ENCODE measurements at places on chromosomes 1 and 21.

- DNase-seq, result no peak
These were observed 32.6 kb downstream of the FOXO6 start for GRCh38 chr1:41393716-41394368.

DNA sequence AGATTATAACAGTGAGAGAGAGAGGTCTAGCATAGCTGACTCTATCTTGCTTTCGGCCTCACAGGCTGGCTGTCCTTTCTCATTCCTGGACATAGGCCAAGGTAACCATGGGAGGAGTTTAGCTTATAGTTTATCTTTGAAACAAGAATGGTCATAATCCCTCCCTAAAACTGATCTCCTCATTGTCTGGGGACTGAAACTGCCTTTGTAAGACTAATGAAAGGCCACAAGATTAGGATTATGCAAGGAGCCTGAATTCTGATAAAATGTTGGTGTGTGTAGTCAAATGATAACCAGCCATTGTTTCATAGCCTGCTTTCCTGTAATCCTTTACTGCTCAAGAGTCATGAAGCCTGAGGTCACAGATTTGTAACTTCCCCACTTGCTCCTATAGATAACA is 131.9 kb upstream of the LYPLAL1 start:
- no peak for DNase-seq

DNA sequence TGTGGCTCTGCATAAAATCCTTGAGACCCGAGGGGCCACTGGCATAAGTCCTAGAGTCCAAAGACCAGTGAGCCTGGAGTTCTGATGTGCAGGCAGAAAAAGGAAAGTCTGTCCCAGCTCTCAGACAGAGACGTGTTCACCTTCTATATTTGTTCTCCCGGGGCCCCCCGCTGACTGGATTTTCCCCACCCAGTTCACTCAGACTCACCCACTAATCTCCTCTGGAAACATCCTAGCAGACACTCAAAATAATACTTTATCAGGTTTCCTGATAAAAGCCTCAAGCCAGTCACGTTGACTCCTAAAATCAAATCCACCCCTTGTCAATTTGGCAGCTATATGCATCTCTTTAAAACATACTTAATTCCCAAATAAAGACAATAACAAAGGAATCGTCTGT is 1084.2 kb upstream of the NCAM2 start:
- DNase-seq, result no peak

- no peak for DNase-seq
These were observed 294.5 kb downstream of the RRAGC start for GRCh38 chr1:38565020-38565491.

DNA sequence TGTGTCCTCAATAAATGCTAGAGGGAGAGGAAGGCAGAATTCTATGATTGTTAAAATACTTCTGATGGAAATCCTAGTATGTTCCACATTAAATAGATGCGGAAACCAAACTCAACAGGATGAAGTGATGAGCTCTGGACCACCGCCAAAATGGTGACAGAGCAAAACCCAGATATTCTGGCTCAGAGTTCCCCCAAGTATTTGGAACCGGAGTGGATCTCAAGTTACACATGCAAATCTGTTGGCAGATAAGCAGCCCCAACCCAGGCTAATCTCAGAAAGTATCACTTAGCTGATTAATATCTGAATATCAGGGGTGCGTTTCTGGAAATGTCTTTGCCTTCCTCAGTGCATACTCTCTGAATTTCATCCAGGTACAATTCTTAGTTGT is 17.4 kb upstream of the GRHL3 start:
- no peak for DNase-seq

DNA sequence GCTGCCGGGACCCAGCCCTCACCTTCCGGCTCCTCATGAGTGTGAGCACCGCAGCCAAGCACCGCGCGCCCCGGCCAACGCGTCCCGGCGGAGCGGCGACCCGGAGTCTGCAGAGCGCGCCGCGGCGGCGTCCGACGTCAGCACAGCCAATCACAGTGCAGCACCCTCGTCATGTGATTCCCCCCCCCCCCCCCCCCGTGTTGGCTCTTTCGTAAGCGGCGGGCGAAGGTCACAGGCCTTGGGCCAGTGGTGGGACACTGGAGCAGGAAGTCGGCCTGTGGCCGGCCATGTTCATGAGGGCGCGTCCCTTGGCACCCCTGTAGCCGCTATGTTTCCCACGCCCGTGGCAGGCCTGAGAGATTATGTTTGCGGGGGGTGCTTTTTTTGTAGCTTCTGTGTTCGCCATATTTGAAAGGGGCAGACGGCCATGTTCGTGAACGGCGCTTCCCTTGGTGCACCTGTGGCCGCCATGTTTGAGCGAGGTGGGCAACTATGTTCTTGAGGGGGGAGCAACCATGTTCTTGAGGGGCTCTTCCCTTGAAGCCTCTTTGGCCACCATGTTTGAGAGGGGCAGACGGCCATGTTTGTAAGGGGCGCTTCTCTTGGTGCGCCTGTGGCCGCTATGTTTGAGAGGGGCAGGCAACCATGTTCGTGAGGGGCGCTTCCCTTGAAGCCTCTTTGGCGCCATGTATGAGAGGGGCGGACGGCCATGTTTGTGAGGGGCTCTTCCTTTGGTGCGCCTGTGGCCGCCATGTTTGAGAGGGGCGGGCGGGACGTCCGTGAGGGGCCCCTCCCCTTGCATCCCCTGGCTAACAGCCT is at the start of gene C1orf174:
Gene C1orf174, minus strand, starts transcription at position 123 of the 819 bp plus-strand sequence. Its CDS starts 86 bp downstream, at position 37.
- peak; percentile 77 for DNase-seq

- no peak for DNase-seq
These were observed 13.5 kb downstream of the SLC2A1 start for GRCh38 chr1:42945164-42945563.

GRCh38 chr1:172457479-172458130 is 13.7 kb upstream of the PIGC start:
- DNase-seq, result no peak

GRCh38 chr1:30515755-30516484 is 207.5 kb downstream of the MATN1 start:
- no peak for DNase-seq

DNA sequence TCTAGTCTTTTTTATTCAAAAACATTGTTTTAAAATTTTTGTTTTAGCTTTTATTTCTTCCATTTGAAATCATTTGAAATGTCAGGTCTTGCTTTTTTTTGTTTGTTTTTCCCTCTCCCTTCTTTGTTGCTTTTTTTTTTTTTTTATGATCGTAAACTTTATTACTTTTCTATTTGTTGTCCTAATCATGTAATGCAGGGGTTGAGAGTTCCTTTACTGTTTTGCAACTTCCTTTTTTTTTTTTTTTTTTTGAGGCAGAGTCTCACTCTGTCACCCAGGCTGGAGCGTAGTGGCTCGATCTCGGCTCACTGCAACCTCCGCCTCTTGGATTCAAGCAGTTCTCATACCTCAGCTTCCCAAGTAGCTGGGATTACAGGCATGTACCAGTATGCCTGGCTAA is 24.8 kb downstream of the IVNS1ABP start:
- DNase-seq, result no peak

DNA sequence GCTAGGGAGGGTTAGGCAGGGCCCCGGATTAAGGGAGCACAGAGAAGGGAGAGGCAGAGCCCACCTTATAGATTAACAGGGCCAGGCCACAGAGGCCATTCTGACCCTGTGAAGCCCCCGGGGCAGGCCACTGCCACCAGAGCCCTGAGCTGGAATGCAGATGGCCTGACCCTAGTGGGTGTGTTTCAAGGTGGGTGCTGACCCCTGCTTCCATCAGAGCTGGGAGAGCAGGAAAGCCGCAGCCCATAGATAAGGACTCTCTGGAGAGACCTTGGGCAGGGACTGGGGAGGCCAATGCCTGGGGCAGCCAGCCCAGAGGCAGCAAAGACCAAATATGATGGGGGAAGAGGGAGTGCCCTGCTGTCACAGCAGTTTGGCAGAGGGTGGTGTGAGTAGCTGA is 35.9 kb downstream of the NCMAP start:
- no peak for DNase-seq

DNA sequence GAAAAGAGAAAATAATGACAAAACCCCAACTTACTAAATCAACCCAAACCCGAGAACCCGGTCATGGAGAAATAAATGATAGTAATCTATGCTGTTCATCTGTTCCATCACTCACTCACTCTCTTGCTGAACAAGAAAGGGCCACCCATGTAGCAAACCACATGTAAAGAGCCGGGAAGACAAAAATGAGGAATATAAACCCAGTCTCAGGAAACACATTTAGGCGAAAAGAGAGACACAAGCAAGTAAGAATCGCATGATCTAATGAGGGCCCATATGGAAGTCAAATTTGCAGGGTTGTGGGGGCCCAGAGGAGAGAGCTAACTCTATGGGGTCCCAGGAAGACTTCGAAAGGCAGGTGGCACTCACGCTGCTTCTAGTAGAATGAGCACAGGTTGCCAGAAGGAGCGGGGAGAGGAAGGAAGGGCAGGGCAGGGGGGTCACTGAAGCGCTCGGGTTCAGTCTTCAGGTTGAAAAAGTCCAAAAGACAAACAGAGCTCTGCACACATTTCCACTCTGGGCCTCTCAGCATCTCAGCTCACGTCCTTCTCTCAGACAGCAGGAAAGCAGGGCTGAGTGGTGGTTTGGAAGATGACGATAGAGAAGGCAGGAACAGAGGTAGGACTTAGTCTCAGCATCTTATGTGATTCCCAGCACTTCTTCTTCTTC is 142.9 kb upstream of the KRTAP19-8 start:
- no peak for DNase-seq

GRCh38 chr21:42493109-42494060 is 2.6 kb downstream of the RSPH1 start:
- DNase-seq, result no peak

GRCh38 chr1:68375919-68376318 is 73.8 kb downstream of the RPE65 start:
- no peak for DNase-seq

DNA sequence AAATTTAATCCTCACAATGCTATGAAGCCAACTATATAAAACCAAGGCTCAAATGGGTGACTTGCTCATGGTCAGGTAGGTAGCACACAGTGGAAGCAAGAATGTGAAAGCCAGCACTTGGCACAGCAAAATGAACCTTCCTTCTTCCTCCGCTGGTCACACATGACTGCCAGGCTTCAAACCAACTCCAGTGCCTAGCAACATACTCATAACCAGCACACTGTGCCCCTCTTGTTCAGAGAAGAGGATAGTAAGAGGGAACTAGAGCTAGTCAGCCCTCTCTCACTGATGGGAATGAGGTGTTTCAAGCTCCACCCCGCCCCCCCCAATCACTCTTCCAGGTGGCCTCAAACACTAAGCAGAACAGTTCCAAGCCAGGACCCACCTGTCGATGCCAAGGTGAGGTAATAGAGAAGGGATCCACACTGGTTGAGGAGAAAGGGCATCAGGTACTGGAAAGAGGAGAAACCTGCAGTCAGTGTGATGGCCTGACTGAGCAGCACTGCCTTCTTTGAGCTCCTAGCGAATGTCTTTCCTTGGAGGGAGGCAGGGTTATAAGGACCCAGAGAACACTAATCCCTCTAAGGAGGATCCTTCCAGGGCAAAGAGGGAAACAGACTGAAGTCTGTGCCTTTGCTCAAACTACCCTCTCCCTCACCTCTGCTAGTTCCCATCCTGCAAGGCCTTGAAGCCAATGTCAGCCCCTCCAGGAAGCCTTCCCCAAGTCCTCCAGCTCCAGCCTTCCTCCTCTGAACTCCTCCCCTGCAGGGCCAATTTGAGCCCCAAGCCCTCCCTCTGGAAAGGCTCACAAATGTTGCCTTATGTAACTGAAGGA is 1.2 kb downstream of the TMEM234 start:
- no peak for DNase-seq

DNA sequence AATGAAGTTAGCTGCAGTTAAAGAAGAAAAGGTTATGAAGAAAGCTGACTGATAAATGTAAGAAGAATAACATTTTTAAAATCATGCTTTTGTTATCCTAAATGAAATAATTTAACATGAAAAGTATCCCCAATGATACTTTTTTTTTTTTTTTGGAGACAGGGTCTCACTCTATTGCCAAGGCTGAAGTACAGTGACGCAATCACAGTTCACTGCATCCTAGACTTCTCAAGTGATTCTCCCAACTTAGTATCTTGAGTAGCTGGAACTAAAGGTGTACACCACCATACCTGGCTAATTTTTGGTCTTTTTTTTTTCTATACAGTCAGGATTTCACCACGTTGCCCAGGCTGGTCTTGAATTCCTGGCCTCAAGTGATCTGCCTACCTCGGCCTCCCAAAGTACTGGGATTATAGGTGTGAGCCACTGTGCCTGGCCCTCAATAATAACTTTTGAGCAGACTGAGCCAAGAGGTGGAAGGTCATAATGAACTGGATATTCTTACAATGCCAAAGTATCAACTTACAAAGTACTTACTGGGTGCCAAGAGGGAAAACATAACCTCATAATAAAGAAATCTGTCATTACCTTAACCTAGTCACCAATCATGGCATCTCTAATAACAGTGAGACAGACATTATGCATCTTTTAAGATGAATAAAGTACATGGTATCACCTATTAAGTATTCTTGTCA is 94.5 kb downstream of the EVI5 start:
- no peak for DNase-seq

DNA sequence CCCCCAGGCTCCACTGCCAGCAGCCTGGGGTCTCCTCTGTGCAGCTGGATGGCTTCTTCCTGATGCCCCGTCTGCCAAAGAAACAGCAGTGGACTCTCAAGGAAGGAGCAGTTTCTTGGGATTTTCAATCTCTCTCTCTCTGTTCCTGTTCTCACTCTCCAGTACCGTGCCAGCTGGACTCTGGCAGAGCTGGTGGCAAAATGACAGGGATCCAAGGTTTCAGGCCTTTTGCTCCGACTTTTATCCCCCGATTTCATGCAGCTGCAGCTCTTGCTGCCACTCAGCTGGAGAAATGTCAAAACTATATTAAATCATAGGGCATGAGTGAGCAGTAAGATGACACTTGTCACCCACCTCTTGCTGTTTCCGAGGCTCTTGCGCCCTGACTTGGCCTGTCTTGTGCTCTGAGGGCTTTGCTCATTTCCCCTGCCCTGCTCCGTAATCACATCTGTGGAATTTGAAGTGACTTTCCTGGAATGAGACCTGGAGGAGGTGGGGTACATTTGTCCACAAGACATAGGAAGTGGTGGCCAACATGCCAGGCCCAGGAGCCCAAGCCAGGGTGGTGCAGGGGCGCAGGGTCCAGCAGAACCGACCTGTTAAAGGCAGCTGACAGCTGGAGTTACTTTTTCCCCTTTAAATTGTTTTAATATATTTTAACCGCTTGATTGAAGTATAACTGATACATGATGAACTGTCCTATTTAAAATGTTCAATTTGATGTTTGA is 576.2 kb downstream of the PTPRU start:
- no peak for DNase-seq

GRCh38 chr21:44853601-44854390 is 19.7 kb downstream of the PTTG1IP start:
- no peak for DNase-seq

DNA sequence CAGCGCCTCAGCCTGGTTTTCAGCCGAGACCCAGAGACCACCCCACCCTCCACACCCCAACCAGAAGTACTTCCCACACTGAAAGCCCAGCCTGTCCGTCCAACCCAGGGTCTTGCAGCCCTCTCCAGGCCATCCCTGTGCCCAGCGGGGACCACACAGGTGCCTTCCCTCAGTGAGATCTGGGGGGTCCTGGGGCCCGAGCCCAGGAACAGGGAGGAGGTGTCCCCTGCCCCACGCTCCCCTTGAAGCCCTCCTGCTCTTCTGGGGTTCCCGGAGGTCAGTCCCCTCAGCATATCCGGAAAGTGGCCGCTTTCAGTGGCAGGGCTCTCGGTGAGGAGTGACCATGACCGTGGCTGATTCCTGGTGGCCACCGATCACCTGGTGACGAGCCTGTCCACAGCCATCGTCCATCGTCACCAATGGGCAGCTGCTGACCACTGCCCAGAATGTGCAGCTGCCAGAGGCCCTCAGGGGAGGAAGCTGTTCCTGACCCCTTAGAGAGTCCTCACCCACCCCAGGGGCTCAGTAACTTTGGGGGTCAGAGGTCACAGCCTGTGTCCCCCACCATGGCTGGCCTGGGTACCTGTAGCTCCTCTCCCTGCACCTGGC is 3.4 kb downstream of the TMEM240 start:
- DNase-seq, result no peak
